ENCODE measurements at places on chromosomes 5 and 9.

DNA sequence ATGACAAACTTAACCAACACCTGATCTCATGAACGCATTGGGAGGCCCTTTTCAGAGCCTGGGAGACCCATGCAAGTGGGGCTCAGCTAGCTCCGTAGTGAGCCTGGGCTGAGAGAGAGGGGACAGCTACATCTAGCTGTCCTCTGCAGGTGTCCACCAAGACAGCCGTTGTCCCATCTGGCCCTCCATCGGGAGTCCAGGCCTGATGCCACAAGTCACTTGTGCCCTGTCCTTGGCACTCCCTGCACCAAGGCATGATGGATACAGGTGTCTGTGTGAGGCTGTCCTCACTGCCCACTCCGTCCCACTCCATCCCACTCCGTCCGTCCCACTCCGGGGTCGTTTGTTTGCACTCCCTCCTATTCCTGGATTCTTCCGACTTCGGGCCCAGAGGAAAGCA is 2.5 kb upstream of the EDF1 start:
- no peak for DNase-seq

GRCh38 chr5:41903382-41903891 is 707 bp upstream of the RIMOC1 start:
- DNase-seq: no peak

DNA sequence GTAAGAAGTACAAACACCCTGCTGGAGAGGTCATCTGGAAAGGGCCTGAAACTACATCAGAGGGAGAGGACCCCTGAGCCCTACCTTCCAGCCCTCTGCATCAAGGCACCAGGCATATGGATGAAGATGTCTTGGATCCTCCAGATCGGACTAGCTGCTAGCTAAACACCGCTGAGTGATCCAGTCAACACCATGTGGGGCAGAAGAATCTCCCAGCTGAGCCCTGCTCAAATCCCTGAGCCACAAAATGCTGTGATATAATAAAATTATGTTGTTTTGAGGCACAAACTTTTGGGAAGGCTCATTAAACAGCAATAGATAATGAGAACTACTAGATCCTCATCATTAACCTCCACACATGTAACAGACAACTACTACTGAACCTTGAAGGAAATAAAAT is 155.2 kb downstream of the FRMD3 start:
- no peak for DNase-seq

- DNase-seq: no peak
Measured at GRCh38 chr5:38913714-38914113, 67.9 kb downstream of the OSMR start.

Data from urothelium cell line (cell line).